ENCODE measurements at places on chromosomes 7 and 10. TPM values are rescaled to one million over a fixed set of nuclear protein-coding genes. Genes with fewer than 3 reads are reported as not detected.
A peak's percentile ranks its signal among the peaks of the same experiment; 100 is the strongest.

- DNase-seq = no peak
Observed at GRCh38 chr7:24406789-24407299, 122.9 kb downstream of the NPY start.

- no peak for DNase-seq
Observed at GRCh38 chr7:946256-946996, 8.1 kb downstream of the ADAP1 start.

- no peak for DNase-seq
Observed at GRCh38 chr10:11707624-11708350, 34.4 kb upstream of the ECHDC3 start.

- peak; percentile 4 for DNase-seq
Observed at GRCh38 chr10:59234816-59235429, 58.5 kb downstream of the PHYHIPL start.

Gene USP6NL
- total RNA-seq = 12.5 TPM

- no peak for DNase-seq
Observed at GRCh38 chr7:110090110-110090820, 1000.7 kb upstream of the LRRN3 start.

- DNase-seq = peak; percentile 72
Observed at GRCh38 chr10:66629996-66630395, 295.8 kb upstream of the LRRTM3 start.

- DNase-seq = no peak
Observed at GRCh38 chr10:114307731-114308130, 68.7 kb downstream of the VWA2 start.

Gene PLEKHS1
- not detected for total RNA-seq

DNA sequence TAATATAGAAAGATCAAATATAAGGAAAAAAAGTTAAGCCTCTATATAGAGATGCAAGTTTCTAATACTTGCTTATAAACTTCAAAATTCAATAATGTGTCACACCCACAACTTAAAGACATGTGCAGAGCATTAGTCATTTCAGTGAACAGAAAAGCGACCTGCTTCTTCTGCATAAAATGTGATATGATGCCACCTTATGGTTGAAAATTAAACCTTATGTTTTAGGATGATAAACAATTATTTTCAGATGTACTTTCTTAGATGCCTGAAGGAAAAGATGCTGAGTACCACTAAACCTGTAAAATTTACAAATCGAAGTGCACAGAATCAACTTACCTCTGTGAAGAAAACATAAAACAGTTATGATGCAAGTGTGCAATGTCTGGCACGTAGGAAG, 96.0 kb downstream of the MTERF1 start:
- peak; percentile 67 for DNase-seq

- no peak for DNase-seq
Observed at GRCh38 chr10:89384474-89385340, 6.9 kb downstream of the IFIT1B start.

DNA sequence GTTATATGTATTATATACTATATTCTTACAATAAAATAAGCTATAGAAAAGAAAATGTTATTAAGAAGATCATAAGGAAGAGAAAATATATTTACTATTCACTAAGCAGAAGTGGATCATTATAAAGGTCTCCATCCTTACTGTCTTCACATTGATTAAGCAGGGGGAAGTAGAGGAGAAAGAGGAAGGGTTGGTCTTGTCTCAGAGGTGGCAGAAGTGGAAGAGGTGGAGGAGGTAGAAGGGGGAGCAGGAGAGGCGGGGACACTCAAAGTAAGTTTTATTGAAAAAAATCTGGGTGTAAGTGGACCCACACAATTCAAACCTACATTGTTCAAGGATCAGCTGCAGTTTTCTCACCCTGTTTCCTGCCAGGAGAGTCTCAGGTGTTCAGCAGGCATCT, 28.9 kb upstream of the ERCC6 start:
- no peak for DNase-seq

DNA sequence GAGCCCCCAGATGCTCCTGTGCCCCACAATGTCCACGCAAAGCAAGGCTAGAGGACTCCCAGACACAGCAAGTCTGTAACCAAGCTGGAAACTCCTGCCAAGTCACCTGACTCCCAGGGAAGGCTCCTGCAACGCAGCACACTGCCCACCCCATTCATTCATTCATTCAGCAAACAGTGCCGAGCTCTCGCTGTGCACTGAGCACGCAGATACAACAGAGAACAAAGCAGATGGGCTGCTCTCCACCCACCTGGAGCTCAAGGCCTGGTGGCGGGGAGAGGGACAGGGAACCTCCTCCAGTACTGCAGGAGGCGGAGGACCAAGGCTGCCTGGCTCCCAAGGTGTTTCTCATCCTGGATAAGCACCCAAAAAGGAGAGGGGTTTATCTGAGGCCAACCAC, 8.6 kb downstream of the KCNH2 start:
- no peak for DNase-seq
